ENCODE measurements at places on chromosomes 6 and 20. TPM values are rescaled to one million over a fixed set of nuclear protein-coding genes. Genes with fewer than 3 reads are reported as not detected.

DNA sequence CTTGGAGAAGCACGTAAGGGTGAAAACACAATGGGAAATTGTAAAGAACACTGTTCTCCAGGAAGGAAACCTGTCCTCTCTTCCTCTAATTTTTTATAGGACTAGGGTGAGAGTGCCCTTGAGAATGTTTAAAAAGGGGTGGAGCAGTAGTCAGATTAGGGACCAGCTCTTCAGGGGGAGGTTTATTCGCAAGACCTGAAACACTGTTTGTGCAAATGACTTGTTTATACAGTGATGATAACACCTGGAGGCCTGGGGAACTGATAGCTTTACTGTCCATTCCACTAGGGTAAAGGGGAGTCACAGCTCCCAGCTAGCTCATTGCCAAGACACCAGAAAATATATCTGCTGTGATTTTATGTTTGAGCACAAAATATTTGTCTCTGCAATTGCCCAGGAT lies 8.1 kb upstream of the FUT9 start:
- DNase-seq, result no peak
- H3K36me3 ChIP-seq, result no peaks in the 10 kb centered on the region
- no peaks in the 10 kb centered on the region for H3K27me3 ChIP-seq
- H3K27ac ChIP-seq, result no peak overlapping the region
- no peak overlapping the region for H3K4me3 ChIP-seq

- no peak overlapping the region for H3K4me3 ChIP-seq
- DNase-seq, result no peak
- H3K27ac ChIP-seq, result no peak overlapping the region
- no peaks in the 10 kb centered on the region for H3K36me3 ChIP-seq
- H3K27me3 ChIP-seq, result no peaks in the 10 kb centered on the region
Observed at GRCh38 chr6:107665382-107665781, 158.7 kb downstream of the SCML4 start.

MUC21 gene
- not detected for total RNA-seq

GRCh38 chr20:55095745-55096400 lies 620.5 kb downstream of the DOK5 start:
- H3K27ac ChIP-seq, result no peak overlapping the region
- no peaks in the 10 kb centered on the region for H3K27me3 ChIP-seq
- DNase-seq, result no peak
- no peaks in the 10 kb centered on the region for H3K4me1 ChIP-seq
- no peaks in the 10 kb centered on the region for H3K36me3 ChIP-seq
- H3K4me3 ChIP-seq, result no peak overlapping the region

- no peak overlapping the region for H3K27ac ChIP-seq
- H3K27me3 ChIP-seq, result no peaks in the 10 kb centered on the region
- peaks cover 4% of the 10 kb centered on the region for H3K4me1 ChIP-seq
Observed at GRCh38 chr6:31797588-31797987, 2.0 kb upstream of the VARS1 start.

- H3K27ac ChIP-seq, result no peak overlapping the region
- no peak for DNase-seq
- H3K36me3 ChIP-seq, result no peaks in the 10 kb centered on the region
- H3K27me3 ChIP-seq, result no peaks in the 10 kb centered on the region
- no peaks in the 10 kb centered on the region for H3K4me1 ChIP-seq
- no peak overlapping the region for H3K4me3 ChIP-seq
Observed at GRCh38 chr20:11355345-11355744, 562.3 kb upstream of the BTBD3 start.

DNA sequence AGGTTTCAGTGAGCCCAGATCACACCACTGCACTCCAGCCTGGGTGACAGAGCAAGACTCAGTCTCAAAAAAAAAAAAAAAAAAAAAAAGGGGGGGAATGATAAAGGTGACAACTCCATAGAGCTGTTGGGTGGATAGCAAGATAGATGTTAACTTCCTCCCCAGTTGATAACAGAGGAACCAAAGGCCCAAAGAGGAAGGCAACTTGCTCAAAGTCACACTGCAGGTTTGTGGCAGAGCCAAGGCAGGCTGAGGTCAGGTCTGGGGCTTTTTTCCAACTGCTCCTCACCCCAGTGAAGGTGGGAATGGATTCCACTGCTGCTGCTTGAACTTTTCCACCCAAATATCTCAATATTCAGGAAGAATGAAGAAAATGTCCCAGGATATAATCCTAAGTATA lies 26.7 kb downstream of the HCK start:
- no peaks in the 10 kb centered on the region for H3K27me3 ChIP-seq
- no peak overlapping the region for H3K27ac ChIP-seq
- no peak for DNase-seq
- H3K36me3 ChIP-seq, result no peaks in the 10 kb centered on the region
- no peak overlapping the region for H3K4me3 ChIP-seq

- DNase-seq, result no peak
- H3K27ac ChIP-seq, result no peak overlapping the region
- H3K4me3 ChIP-seq, result no peak overlapping the region
- H3K4me1 ChIP-seq, result peaks cover 4% of the 10 kb centered on the region
Observed at GRCh38 chr20:32470025-32470861, 112.1 kb downstream of the ASXL1 start.

GSTA2 gene
- total RNA-seq, result not detected

GJA10 gene
- not detected for total RNA-seq

GRCh38 chr20:53343448-53343847 lies 250.2 kb downstream of the ZNF217 start:
- no peak overlapping the region for H3K27ac ChIP-seq
- H3K4me3 ChIP-seq, result no peak overlapping the region
- no peak for DNase-seq
- H3K27me3 ChIP-seq, result no peaks in the 10 kb centered on the region

- no peaks in the 10 kb centered on the region for H3K27me3 ChIP-seq
- H3K4me3 ChIP-seq, result no peak overlapping the region
- DNase-seq, result no peak
- H3K36me3 ChIP-seq, result no peaks in the 10 kb centered on the region
- no peak overlapping the region for H3K27ac ChIP-seq
- no peaks in the 10 kb centered on the region for H3K4me1 ChIP-seq
Observed at GRCh38 chr6:22042706-22043105, 254.1 kb downstream of the PRL start.

DNA sequence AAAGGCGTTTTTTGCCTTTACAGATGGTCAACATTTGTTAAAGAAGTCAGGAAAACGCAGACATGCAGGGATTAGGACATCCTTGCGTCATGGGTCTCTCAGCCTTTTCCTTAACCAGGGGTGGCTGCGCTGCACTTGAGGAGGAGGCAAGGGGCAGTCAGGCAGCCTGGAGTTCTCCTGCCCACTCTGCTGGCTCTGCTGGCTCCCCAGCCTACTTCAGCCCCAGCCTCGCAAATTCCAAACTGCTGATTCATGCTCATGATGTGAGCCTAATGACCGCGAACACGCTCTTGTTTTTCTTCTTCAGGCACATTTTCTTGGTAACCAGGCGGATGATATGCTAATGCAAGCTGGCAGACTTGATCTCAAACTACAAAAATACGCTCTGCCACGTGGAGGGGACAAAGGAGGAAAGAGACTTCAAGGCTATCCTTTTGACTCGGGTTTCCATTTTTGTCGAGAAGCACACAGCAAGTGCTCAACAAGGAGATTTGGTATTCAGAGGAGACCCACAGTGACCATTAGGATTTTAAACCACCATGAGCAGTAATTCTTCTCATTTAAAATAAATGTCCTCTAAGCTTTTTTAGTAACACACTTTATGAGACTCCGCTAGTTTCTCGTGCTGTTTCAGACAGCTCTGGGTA lies 290.3 kb upstream of the STXBP5 start:
- no peaks in the 10 kb centered on the region for H3K4me1 ChIP-seq
- no peak overlapping the region for H3K4me3 ChIP-seq
- no peak overlapping the region for H3K27ac ChIP-seq
- H3K36me3 ChIP-seq, result no peaks in the 10 kb centered on the region
- H3K27me3 ChIP-seq, result no peaks in the 10 kb centered on the region

DNA sequence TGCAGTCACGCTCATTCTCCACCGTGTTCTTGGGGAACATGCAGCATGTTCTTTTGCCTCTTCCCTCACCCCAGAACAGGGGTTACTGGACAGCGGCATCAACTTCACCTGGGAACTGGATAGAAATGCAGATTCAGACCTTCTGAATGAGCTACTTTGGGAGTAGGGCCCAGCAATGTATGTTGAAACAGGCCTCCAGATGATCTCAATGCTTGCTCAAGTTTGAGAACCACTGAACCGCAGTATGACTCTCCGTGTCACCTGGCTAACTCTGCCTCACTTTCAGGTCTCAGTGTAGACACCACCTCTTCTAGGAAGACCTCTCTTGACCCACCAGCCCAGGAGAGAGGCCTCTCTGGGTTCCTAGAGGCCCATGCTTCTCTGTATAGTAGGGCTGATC lies 4.9 kb downstream of the TRIB3 start:
- DNase-seq, result no peak
- H3K4me3 ChIP-seq, result no peak overlapping the region
- peaks cover 4% of the 10 kb centered on the region for H3K36me3 ChIP-seq
- peaks cover 6% of the 10 kb centered on the region for H3K4me1 ChIP-seq
- no peaks in the 10 kb centered on the region for H3K27me3 ChIP-seq

GRCh38 chr20:34952671-34953070 lies 2.9 kb downstream of the GSS start:
- DNase-seq, result no peak
- H3K4me3 ChIP-seq, result no peak overlapping the region
- no peak overlapping the region for H3K27ac ChIP-seq
- no peaks in the 10 kb centered on the region for H3K27me3 ChIP-seq
- no peaks in the 10 kb centered on the region for H3K36me3 ChIP-seq

OXT gene
- total RNA-seq, result not detected

DNA sequence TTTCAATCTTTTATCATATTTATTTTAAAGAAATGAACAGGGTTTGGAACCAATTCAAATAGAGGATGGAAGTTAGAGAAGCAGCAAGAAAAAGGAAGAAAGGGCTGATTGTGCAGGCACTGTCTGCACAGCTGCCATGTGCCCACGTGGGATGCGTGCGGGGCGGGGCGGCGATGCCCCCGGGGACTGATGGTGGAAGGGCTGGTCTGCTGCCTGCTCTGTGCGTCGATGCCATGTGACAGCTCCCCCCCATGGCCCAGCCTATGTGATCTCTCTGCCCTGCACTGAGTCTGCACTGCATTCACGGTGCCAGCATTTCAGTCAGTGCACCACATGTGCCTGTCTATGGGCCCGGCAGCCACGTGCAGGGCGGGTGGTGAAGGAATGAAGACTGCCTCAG lies 96.4 kb downstream of the IRF4 start:
- no peak overlapping the region for H3K4me3 ChIP-seq
- peaks cover 35% of the 10 kb centered on the region for H3K4me1 ChIP-seq
- H3K27me3 ChIP-seq, result no peaks in the 10 kb centered on the region
- no peaks in the 10 kb centered on the region for H3K36me3 ChIP-seq
- no peak for DNase-seq
- H3K27ac ChIP-seq, result no peak overlapping the region

Measured in GM12878 (cell line).